ENCODE measurements at places on chromosomes 5 and 9. TPM values are rescaled to one million over a fixed set of nuclear protein-coding genes. Genes with fewer than 3 reads are reported as not detected.

GGTA1 gene
- total RNA-seq = not detected

CD72 gene
- 7.3 TPM for total RNA-seq

PCDHB14 gene
- total RNA-seq = not detected

ACTBL2 gene
- not detected for total RNA-seq

IL5 gene
- 7.7 TPM for total RNA-seq

SCGB3A2 gene
- not detected for total RNA-seq

SARDH gene
- total RNA-seq = 0.68 TPM

CBY3 gene
- 0.32 TPM for total RNA-seq

DRD1 gene
- total RNA-seq = not detected

PDE8B gene
- 0.43 TPM for total RNA-seq

PCDHB8 gene
- not detected for total RNA-seq

SLC30A5 gene
- total RNA-seq = 42.9 TPM

DDX4 gene
- total RNA-seq = 0.98 TPM

GFI1B gene
- total RNA-seq = not detected

CACNA1B gene
- total RNA-seq = not detected

MTREX gene
- total RNA-seq = 91.7 TPM

SMIM32 gene
- not detected for total RNA-seq

SHISAL2B gene
- not detected for total RNA-seq

NUTM2F gene
- total RNA-seq = not detected

PLPP7 gene
- not detected for total RNA-seq

PLPP1 gene
- 26.8 TPM for total RNA-seq

OCLN gene
- 0.43 TPM for total RNA-seq

GALNT12 gene
- 4.0 TPM for total RNA-seq

IRX2 gene
- not detected for total RNA-seq

FUT7 gene
- total RNA-seq = 0.41 TPM

CATSPER3 gene
- total RNA-seq = 0.95 TPM

PDLIM4 gene
- total RNA-seq = 0.45 TPM

KCNV2 gene
- total RNA-seq = not detected

HTR1A gene
- not detected for total RNA-seq

HACD4 gene
- total RNA-seq = 16.5 TPM

MACIR gene
- total RNA-seq = 7.2 TPM

ADGRV1 gene
- total RNA-seq = 0.02 TPM

TUT7 gene
- 39.2 TPM for total RNA-seq

CDH10 gene
- not detected for total RNA-seq

MCIDAS gene
- total RNA-seq = not detected

IL11RA gene
- total RNA-seq = 83.8 TPM

SPATA6L gene
- 0.27 TPM for total RNA-seq

FNBP1 gene
- total RNA-seq = 198 TPM

FGF10 gene
- total RNA-seq = not detected

CENPK gene
- 87.3 TPM for total RNA-seq

HK3 gene
- 0.39 TPM for total RNA-seq

MARCOL gene
- total RNA-seq = not detected

DNM1 gene
- 0.32 TPM for total RNA-seq

ATOSB gene
- 14.4 TPM for total RNA-seq

IL17B gene
- total RNA-seq = not detected

PRRX2 gene
- total RNA-seq = 0.64 TPM

IQGAP2 gene
- 72.7 TPM for total RNA-seq

ORM2 gene
- not detected for total RNA-seq

SLC1A1 gene
- total RNA-seq = 0.07 TPM

GM2A gene
- total RNA-seq = 23.3 TPM

PHYHD1 gene
- total RNA-seq = 1.2 TPM
